ENCODE measurements at places on chromosomes 3 and 15.

- no peak for DNase-seq
These were observed 102.5 kb upstream of the TJP1 start for GRCh38 chr15:29924750-29925149.

DNA sequence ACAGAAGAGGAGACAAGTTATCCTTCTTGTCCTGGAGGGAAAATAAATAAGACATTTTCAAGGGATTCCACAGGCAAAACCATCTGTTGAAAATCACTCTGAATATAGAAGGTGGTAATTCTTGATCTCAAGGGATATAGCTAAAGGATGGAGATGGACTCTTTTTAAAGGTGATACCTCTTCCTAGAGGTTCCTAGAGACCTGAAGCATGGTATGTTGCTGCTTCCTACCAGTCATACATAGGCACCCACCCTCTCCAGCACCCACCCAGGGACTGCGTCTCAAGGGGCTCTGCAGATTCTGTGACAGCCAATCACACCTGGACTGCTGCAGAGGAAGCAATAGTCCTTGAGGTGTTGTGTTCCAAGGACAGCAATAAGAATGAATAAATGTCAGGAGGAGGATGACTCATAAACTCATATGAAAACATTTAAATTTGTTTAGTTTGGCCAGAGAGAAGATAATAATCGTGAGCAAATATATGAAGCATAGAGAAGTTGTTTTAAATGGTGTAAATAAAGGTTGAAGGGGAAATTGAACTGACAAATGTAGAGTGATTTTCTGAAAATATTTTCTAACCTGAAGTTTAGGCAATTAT, 741.6 kb upstream of the CBLB start:
- no peak for DNase-seq

DNA sequence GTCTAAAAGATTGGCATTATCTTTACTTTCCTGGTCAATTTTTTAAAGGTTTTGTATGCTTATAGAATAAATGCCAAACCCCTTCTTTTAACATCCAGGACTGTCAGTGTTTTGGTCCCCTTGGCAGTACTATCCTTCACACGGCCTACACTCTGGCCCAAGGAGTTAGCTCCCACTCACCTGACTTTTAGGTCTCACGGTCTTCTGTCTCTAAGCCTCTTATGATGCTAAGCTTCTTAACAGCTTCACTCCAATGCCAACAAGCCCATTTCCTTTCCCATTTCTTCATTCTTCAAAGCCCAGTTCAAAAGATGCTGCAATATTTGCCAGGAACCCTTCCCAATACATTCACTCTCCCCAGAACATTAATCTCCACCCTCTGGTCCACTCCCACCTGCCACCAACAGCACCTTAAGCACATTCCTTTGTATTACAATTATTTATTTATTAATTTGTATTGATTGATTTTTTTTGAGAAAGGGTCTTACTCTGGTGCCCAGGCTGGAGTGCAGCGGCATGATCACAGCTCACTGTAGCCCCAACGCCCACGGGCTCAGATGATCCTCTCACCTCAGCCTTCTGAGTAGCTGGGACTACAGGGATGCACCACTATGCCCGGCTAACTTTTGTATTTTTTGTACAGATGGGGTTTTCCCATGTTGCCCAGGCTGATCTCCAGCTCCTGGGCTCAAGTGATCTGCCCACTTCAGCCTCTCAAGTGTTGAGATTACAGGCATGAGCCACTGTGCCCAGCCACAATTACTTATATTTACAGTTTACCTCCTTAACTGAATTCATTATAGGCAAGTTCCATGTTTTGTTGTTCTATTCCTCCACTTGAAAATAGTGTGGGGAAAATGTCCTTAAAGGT, 27.8 kb downstream of the IFT80 start:
- no peak for DNase-seq

- DNase-seq = no peak
These were observed 299.5 kb downstream of the GAP43 start for GRCh38 chr3:115922681-115923347.

DNA sequence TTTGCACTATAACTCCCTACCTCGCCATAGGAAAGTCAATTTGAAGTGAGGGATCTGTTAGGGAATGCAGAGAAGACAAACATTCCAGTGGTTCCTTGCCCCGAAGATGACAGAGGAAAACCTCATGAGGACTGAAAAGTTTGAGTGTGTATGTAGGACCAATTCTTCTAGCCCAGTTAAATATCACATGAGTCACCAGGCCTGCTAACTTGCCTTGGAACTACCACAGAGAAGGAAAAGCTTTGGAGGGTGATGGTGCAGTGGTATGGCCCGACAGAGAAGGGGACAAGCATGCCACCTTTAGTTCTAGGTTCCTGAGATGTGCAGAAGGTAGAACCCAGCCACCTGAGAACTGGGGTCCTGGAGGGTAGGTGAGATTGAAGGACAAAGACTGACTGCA, 2.6 kb upstream of the UPK1B start:
- no peak for DNase-seq

GRCh38 chr3:185825639-185826481, 1.0 kb upstream of the IGF2BP2 start:
- no peak for DNase-seq
